GM04504 (cell line): ENCODE measurements at places on chromosomes 1 and 21.
A peak's percentile ranks its signal among the peaks of the same experiment; 100 is the strongest.

GRCh38 chr1:20485527-20486456, at the start of gene CAMK2N1:
Gene CAMK2N1 (minus strand): TSS chr1:20486210. CDS start chr1:20485379, 831 bp downstream.
- DNase-seq, result no peak

- DNase-seq, result no peak
Observed at GRCh38 chr1:229437443-229437842, 3.5 kb upstream of the ACTA1 start.

DNA sequence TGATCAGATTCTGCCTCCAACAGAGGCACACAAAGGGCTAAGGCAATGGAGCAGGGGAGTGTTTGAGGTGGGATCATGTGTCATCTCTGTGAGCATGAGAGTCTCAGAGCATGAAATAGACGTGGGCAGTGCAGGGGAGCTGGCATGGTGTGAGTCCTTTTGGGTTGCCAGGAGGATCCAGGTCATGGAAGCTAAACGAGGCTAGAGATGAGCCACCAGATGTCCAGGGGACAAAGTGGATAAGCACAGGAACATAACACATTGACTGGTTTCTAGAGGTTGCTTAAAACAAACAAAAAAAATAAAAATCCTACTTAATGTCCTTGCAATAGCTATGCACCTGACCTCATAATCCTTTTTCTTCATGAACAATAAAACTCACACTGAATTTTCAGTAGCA, 254.8 kb upstream of the GREM2 start:
- no peak for DNase-seq

- DNase-seq, result no peak
Observed at GRCh38 chr1:107555578-107555977, 409.4 kb downstream of the VAV3 start.

- no peak for DNase-seq
Observed at GRCh38 chr1:222892137-222892769, 77.4 kb downstream of the DISP1 start.

- DNase-seq, result no peak
Observed at GRCh38 chr1:8263791-8264190, 54.1 kb upstream of the SLC45A1 start.

- DNase-seq, result no peak
Observed at GRCh38 chr1:33925586-33925985, 61.7 kb downstream of the HMGB4 start.

- DNase-seq, result no peak
Observed at GRCh38 chr21:41604583-41605041, 96.7 kb upstream of the TMPRSS2 start.

DNA sequence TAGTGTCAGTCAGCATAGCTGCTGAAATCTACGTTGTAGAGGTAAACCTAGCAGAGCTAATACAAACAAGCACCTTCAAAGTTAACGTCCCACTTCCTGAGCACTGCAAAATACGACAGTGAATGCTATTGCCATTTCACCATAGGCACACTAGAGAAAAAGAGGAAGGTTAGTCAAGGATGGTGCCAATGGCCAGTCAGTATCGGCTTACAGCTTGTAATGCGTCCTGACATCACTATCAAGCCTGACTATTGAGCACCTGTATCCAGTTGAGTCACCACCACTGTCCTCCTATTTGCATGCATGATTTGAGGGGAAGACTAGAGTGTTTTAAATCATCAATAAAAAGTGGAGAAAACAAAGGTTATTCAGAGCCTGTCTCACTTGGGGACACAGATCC, 34.4 kb downstream of the NUCKS1 start:
- no peak for DNase-seq

DNA sequence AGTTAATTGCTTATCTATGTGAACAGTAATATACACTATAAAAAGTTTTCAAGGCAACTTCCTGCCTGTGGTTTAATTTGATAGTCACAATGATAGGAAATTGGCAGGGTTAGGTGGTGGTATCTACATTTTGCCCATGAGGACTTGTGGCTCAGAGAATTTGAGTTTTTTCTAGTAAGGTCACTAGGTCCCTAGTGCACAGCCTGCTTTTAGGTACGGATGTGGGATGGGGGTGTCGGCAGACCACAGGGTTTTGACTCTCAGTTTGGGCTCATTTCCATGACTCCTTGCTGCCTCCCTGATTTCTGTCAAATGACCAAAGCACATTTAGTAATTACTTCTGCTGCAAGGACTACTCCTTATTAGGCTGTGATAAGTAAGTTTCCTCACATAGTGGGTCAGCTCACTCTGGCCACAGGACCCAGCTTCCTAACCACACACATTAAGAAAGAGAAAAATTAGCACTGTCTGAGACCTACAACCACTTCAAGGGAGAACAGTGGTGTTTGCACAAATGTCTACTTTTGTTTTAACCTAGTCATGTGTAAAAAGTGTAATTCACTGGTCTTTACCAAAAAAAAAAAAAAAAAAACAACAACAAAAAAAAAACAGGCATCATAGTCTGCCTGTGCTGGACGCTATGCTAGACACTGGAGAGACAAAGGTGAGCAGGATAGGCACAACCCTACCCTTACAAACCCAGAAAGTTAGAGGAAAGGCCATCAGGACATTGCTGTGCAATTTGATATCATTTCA, 43.7 kb downstream of the MRPL39 start:
- no peak for DNase-seq

DNA sequence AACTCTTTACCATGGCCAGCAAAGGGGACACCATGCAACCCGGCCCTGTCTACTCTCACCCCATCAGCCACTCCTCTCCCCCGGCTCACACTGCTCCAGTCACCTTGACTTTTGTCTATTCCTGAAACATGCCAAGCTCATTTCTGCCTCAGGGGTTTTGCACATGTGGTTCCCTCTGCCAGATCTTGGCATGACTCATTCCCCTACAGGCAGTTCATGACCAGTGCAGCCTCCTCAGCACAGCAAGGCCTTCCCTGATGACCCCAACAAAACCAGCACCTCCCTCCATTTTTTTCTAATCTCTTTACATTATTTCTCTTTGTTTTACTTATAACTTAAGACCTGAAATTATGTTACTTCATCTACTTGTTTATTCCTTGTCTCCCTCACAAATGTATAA, 58.6 kb upstream of the GJB5 start:
- no peak for DNase-seq

DNA sequence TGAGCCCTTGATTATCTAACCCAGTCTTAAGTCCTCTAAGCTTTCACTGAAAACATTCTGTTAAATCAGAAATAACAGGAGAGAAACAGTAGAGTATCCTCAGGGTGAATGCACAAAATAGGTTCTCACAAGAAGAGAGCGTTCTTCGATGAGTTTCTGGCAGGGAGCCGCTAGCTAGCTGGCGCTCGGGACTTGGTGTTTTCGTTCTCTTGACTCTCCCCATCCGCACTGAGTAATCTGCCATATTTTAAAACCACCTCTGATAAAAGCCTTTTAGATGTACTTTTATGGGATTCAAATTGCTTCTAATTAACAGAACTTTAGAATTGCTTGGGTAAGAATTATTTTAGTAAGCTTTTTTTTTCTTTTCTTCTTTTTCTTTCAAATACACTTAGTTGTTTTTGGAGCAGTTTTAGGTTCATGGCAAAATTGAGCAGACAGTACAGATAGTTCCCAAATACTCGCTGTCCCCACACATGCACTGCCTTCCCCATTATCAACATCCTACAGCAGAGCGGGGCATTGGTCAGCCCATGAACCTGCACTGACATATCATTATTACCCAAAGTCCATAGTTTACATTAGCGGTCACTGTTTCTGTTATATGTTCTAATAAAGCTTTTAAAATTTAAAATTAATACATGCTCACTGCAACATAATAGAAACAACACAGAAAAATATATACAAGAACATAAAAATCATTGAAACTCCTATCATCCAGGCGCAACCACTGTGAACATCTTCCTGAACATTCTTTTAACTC, 35.4 kb downstream of the PRDM2 start:
- no peak for DNase-seq

- DNase-seq, result no peak
Observed at GRCh38 chr1:74399249-74399648, 113.2 kb downstream of the LRRC53 start.

DNA sequence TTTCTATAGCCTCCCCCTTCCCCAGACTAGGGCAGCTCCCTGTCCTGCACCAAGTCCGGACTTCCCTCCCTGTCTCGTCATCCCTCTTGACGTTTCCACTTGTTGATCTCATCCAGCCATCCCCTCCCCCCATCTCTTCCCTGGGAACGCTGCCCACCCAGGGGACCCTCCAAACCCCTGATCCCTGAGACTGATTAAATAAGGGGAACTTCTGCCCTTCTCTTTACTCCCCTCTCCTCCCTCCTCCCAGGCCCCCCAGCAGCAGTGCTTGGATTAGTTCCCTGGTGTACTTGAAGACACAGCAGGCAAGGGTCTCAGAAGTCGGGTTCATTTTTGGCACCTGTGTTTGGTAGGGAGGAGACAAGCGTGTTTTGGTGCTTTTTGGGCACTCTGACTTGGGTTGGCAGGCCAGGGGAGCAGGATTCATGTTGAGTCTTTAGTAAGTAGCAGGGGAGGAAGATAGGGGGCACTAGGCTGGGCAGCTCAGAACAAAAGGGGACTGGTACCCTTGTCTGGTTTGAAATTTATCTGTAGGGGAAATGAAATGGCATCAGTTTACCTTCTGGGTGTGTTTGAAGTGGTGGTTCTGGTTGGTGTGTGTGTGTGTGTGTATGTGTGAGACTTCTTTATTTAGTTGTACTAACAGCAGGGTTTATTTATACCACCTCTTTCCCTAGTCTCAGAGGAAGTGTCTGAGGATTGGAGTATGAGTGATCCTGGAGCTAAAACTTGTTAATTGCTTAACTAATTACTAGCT, 11.1 kb downstream of the VANGL2 start:
- DNase-seq, result no peak

DNA sequence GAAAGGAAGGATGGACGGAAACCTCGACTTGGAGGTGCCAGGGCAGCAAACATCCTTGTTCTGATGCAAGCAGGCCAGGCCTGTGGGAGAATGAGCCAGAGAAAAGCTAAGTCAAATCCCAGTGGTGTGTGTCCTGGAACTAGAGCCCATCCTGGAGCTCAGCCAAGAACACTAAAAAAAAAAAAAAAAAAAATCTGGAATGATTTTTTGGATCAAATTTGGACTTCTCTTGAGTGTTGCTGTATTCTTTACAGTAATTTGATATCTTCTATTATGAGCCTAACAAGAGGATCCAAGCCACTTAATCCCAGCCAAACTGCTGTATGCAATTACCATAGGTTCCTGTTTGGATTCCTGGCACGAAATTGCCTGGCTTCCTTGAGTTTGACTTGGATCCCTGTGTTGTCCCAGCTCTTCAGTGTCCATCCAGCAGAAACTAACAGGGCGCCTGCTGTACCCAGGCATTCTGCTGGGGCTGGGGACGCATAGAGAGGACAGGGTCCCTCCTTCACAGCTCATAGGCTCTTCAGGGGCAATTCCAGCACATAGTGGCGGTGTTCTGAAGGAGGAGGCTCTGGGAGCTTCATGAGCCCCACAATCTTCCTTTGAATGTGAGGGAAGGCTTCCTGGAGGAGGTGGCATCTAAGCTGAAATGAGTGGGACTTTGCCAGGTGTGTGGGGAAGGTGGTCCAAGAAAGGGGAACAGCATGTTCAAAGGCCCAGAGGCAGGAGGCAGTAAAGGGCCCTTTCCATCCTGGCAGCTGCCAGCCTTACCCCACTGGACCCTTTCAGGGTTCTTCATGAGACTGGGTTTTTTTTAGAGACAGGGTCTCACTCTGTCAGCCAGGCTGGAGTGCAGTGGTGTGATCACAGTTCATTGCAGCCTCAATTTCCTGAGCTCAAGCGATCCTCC, 24.7 kb downstream of the EPHX1 start:
- peak; percentile 83 for DNase-seq

GRCh38 chr21:31382060-31382459, 38.0 kb upstream of the TIAM1 start:
- DNase-seq, result no peak
